ENCODE measurements at places on chromosomes 5 and 9. TPM values are rescaled to one million over a fixed set of nuclear protein-coding genes. Genes with fewer than 3 reads are reported as not detected.

Gene SPOCK1
- total RNA-seq, result 0.61 TPM

DNA sequence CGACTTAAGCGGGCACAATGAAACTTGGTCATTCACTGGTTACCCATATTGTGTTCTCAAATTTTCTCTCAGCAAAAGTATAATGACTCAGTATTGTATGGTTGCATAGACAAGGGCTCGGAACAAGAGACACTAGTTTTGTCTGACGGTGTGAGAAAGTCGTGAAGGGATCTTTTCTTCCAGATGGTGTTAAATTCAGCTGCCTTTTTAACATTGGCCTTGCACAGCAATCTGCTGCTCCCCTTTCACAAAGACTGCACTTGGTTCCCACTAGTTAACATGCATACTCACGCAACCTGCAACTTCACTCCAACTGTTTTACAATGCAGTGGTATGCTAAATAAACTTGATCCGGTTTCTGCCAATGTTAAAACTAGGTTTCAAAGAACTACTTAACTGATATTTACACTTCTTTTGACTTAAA lies 219.2 kb downstream of the MEF2C start:
- no peak for DNase-seq

- no peak for DNase-seq
Observed at GRCh38 chr5:87867281-87867680, 401.4 kb downstream of the TMEM161B start.

Gene SOX30
- 0.09 TPM for total RNA-seq

- no peak for DNase-seq
Observed at GRCh38 chr9:92962303-92962649, 15.0 kb downstream of the FGD3 start.

Gene KIF12
- not detected for total RNA-seq

Gene PHF2
- 28.1 TPM for total RNA-seq

- no peak for DNase-seq
Observed at GRCh38 chr5:22593592-22593991, 259.6 kb downstream of the CDH12 start.

Gene NOXA1
- total RNA-seq, result 4.7 TPM

DNA sequence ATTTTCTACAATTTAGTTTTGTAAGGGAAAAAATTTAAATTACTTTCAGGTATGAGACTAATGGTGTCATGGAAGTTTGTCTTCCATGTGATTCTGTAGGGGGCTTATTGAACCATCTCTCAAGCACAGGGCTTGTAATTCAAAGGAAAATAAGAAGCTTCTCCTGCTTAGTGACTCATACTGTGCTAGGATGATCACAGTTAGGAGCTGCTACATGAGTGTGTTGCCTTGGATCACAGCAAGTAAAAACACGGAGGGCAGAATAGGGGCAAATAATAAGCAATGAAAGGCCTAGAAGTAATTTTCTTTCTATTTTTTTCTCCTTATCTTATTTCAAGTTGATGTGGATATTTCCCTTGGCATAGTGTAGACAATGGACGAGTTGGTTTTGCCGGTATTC lies 28.9 kb downstream of the TMEM167A start:
- DNase-seq, result no peak

Gene RMND5B
- 12.7 TPM for total RNA-seq

GRCh38 chr5:116738239-116738614 lies 163.6 kb upstream of the SEMA6A start:
- DNase-seq, result no peak

DNA sequence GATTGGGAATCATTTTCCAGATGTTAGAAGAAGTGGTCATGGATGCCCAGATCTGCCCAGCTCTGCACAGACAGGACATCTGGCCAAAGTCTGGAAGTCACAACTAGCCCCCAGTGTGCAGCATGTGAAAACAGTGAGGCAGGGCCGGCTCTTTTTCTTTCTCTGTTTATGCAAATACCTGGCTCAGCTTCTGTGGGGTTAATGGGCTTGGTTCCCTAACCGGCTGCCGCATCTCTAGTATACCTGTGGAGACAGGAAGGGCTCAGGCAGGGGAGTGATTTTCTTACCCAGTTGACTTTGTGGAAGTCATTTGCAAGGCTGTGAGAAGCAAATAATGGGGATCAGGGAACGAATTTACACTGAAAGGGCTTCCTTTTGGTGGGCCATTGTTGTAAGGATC lies 254.8 kb upstream of the PANK3 start:
- DNase-seq, result no peak

DNA sequence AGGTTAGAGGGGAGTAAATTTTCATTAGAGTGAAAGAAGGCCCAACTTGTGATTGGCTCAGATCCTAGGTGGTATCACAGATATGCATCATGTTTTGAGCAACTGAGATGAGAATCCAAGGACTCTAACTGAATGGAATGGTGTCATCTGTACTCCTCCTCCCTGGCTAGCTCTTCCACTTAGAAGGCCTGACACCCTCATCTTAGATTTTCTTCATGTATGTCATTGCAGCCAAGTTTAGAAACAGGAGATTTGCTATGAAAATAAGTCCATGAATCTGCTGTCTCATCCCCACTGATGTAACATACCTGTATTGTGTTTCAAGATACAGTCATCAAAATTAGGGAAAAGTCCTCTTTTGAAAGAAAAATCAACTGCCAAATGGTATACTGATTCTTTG lies 54.4 kb downstream of the ITGA1 start:
- DNase-seq, result no peak

- DNase-seq, result no peak
Observed at GRCh38 chr5:147821766-147822165, 9.7 kb downstream of the SPINK1 start.

DNA sequence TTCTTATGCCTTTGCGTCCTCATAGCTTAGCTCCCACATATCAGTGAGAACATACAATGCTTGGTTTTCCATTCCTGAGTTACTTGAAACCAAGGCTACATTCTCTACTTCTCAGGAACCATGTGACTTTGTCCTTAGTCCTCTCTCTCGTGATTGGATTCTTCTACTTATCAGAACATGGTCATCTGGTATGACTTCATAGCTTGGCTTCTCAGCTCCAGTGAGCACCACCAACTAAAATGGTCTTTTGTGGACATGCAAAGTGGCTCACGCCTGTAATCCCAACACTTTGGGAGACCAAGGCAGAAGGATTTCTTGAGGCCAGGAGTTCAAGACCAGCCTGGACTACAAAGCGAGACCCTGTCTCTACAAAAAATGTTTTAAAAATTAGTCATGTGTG lies 81.2 kb upstream of the NIPBL start:
- no peak for DNase-seq

GRCh38 chr9:82491604-82492003 lies 503.0 kb downstream of the SPATA31D1 start:
- no peak for DNase-seq

DNA sequence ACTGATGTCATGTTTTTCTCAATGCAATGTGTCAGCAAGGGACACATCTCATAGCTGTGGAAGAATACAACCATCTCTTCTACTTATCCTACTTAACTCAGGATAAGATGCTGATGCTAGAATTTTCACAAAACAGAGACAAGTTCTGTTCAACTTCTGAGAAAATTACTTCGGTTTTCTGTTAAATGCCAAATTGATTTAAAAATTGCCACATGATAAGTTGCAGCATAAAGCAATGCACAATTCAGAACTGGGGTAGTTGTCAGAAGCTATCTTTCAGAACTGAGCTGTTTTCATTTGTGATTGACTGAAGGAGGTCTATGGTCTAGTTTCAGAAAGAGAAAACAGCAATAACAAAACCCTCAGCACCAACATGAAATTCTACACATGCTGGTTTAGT lies 954.8 kb upstream of the C9orf72 start:
- DNase-seq, result no peak

Gene CCDC171
- 1.5 TPM for total RNA-seq

DNA sequence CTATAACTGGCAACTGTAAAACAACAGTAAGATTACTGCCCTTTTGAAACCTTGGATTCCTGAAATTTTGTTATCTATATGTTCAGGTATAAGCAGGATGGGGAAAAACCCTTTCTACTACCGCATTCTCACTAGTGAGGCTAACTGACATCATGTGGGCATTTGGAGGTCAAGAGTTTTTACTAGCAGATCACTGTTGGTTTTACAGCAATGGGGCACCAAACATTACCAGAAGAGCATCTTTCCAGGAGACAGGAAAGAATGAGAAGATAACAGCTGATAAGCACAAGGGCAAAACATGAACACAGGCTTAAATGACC lies 20.9 kb upstream of the TTC33 start:
- DNase-seq, result no peak

GRCh38 chr5:150710165-150710564 lies 9.3 kb upstream of the RBM22 start:
- no peak for DNase-seq

DNA sequence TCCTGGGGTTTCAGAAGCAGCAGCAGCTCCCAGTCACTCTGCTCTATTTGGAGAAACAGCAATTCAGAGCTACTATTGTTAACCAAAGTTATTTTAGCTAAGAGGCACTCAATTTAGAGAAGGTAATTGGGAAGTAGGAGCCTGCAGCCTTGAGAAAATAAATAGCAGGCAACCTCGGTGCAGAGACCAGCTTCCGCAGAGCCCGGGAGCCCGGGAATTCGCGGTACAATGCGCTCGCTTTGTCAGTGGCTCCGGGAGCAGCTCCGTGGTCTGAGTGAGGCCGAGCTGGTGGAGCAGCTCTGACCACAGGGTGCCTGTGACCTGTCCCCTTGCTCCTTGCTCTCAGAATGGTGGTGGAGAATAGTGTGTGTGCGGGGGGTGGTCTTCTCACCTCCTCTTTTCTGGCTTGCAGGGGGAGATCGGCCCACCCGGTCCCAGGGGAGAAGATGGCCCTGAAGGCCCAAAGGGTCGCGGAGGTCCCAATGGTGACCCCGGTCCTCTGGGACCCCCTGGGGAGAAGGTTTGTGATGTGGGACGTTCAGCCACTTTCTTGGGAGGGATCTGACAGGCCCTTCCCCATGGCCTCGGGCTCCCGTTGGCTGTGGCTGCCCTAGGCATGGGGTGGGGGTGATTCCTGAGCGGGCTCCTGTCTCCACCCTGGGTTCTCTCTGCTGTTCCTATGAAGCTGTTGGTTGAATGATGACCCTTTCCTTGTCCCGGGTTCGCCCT lies 95.9 kb upstream of the FCN2 start:
- DNase-seq, result no peak

GRCh38 chr9:74333384-74334032 lies 163.6 kb upstream of the RORB start:
- no peak for DNase-seq

DNA sequence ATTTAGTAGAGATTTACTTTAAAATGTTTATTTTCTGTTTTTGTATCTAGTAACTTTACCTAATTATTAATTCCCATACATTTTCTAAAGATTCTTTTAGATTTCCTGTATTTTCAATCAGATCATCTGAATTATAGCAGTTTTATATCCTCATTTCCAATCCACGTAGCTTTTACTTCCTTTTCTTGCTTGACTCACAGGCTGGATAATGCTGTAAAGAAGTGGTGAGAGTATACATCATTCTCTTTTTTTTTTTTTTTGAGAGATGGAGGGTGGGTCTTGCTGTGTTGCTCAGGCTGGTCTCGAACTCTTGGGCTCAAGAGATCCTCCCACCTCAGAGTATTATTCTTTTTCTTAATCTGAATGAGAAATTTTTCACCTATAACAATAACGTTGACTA lies 11.2 kb upstream of the SETX start:
- no peak for DNase-seq

DNA sequence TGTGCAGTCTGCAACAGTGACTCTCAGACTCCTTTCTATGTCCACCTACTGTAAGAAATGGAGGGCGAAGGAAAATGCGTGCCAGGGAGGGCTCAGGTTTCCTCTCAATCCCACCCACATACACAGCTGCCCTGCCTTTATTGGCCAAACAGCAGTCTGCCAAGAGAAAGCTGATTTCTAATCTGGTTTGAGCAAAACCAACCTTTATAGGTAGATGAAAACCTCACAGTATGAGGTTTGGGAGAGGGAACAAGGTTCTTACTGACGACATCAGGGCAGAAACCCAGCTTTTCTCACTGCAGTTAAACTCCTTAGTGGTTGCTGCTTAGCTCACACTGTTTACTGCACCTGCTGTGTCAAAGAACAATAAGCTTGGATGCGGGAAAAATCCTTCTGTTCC lies 152.3 kb upstream of the KLF9 start:
- DNase-seq, result no peak

DNA sequence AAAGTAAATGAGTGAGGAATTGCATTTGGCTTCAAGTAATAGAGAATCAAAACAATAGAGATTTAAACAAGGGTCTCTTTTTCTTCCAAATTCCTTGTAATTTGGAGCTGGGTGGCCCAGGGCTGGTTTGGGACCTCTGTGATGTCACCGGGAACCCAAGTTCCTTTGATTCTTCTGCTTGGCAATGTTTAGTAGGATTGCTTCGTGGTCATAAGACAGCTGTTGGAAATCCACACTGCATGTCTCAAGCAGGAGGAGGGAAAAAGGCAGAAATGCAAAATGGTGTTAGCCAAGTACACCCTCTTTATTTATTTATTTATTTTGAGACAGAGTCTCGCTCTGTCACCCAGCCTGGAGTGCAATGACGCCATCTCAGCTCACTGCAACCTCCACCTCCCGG lies 72.6 kb upstream of the IL12B start:
- no peak for DNase-seq

- no peak for DNase-seq
Observed at GRCh38 chr9:104842698-104843097, 78.8 kb downstream of the NIPSNAP3B start.

Gene INSL6
- not detected for total RNA-seq

GRCh38 chr9:17625644-17626388 lies 47.0 kb downstream of the SH3GL2 start:
- no peak for DNase-seq

DNA sequence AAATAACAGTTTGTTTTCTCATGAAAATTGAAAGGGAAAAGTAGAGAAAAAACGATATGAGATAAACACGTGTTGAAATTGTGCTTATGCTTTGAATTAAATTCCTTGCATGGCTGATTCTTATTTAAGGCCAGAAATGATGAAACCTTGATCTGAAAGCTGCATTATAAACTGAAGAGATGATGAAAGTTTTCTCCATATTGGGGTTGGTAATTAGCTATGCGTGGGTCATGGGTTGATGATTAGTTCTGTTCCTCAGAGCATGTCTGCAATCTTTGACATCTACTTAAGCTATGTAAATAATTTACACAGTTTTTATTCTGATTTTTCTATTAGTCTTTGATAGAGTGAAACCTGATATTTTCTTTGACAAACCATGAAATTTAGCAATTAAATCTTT lies 264.1 kb downstream of the CD180 start:
- DNase-seq, result no peak

DNA sequence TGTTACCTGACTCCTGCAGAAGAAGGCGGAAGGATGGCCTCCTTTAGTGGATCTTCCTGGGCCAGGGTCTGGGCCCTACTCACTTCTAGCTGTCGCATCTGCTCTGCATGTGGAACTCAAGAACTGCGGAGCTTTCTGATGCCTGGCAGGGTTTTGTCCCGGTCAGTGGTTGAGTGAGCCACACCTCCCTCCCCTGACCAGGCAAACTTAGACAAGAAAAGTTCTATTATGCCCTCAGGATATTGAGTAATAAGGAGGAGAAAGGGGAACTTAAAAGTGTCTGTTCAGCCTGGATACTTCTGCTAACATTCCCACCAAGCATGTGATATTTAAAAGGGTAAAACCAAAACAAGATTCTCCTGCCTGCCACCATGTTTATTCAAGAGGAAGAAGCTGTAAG lies at the start of gene FYB1:
Gene FYB1, minus strand, starts transcription at position 127 of the 400 bp plus-strand sequence. CDS start 16,603 bp downstream, outside the sequence.
- DNase-seq, result no peak

- no peak for DNase-seq
Observed at GRCh38 chr9:26801772-26802171, 90.8 kb downstream of the CAAP1 start.

Gene WNT8A
- total RNA-seq, result not detected

GRCh38 chr5:128434993-128435392 lies 103.1 kb downstream of the FBN2 start:
- DNase-seq, result no peak

Gene TIGD6
- 1.8 TPM for total RNA-seq

Gene PCDHGB1
- total RNA-seq, result not detected

GRCh38 chr5:108054349-108054748 lies 327.5 kb downstream of the FBXL17 start:
- no peak for DNase-seq

Data from natural killer cell (primary cell).